ENCODE measurements at places on chromosomes 6 and 20.

DNA sequence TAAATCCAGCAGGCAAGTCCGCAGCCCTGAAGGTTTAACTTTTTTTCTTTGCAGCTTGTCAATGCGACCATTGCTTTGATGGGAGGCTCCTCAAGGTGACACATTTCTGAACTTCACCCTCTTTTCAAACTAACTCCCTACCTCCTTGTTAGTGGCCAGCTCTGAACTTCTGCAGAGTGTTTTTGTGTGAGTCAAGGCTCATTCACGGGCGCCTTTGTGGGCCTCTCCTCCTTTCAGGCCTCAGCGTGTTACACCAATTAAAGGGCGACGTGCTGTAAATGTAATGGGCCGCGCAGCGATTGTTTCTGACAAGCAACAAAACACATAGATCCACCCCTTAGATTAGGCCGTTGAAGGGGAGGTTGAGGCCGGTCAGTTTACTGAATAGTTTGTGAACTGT is 45.5 kb upstream of the NR2E1 start:
- DNase-seq = no peak

- no peak for DNase-seq
These were observed 48.3 kb upstream of the TRAF3IP2 start for GRCh38 chr6:111653979-111654378.

GRCh38 chr6:111411978-111412566 is 70.9 kb downstream of the REV3L start:
- DNase-seq = no peak

DNA sequence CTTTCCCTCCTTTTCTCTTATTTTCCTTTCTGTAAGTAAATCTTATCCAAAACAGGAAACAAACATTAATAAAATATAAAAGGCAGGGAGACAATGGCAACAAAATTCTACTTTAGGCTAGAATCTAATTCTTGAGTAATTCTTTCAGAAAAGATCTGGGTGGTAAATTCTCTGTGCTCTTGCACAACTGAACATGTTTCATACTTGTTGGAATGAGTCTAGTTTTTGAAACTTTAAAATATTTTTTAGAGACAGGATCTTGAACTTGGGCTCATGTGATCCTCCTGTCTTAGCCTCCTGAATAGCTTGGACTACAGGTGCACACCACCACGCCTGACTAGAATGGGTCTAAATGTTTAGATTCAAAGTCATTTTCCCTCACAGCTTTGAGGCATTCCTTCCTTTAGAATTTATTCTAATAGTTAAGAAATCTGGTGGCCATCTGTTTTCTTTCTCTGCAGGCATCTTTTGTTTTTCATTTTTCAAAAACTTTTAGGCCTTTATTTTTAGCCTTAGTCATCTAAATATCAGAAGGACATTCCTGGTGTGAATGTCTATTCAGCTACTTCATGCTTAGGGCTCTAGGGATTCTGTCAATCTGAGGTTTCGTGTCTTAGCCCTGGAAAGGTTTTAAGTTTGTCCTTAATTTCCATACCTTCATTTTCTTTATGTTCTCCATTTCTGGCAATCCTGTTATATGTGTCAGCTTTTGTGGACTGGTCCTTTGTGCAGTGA is 76.5 kb downstream of the CDKAL1 start:
- no peak for DNase-seq

- DNase-seq = no peak
These were observed 46.5 kb downstream of the ALDH8A1 start for GRCh38 chr6:134903448-134903847.

- no peak for DNase-seq
These were observed 36.4 kb downstream of the HLA-DPB1 start for GRCh38 chr6:33112148-33112547.

DNA sequence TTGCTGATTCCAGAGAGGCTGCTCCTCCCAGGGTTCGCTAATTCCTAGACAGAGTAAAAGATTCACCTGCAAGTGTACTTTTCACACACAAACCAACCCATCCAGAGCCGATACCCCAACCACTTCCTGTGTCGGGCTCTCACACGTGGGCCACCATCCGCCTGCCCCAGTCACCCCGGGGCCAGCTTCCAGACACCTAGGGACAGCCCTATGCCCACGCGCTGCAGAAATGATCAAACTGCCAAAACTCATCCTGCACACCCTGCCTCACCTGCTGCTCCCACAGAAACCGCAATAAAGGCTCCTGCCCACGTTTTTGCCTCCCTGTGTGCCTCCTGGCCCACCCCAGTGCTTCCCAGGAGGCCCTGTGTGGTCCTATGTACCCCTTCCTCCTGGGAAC is 59.5 kb downstream of the PSMG4 start:
- DNase-seq = peak; percentile 63

DNA sequence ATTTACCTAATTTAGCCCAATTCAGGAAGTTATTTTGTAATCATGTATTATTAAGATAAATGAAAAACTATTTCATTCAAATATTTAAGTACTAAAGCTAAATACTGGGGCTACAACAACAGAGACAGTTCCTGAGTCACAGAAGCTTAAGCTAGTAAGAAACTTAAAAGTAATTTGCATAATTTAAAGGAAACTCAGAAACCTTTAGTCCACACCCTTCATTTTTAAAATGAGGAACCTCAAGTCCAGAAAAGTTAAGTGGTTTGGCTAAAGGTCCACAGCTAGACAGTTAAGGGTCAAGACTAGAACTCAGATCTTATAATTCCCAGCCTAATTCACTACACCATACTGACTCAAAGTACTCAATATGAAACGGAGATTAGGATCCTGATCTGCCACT is 7.2 kb downstream of the LMBRD1 start:
- no peak for DNase-seq

DNA sequence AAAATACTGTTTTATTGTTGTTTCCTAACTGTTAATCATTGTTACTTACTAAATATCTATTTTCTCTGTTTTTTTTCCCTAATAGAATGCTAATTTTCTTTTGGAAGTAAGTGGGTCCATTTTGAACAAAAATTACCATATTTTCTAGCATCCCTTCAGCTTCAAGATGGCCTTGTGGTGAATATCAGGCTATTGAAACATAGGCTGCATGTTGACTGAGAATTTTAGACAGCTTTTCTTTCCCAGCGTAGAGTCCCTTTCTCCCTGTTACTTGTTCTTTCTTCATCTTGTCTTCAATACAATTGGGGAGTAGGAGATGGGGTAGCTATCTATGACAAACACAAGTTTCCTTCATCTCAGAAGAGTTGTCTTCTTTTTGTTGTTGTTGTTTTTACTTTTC is 397.0 kb downstream of the DOK5 start:
- DNase-seq = no peak

GRCh38 chr6:91276315-91276714 is 689.4 kb upstream of the MAP3K7 start:
- no peak for DNase-seq

DNA sequence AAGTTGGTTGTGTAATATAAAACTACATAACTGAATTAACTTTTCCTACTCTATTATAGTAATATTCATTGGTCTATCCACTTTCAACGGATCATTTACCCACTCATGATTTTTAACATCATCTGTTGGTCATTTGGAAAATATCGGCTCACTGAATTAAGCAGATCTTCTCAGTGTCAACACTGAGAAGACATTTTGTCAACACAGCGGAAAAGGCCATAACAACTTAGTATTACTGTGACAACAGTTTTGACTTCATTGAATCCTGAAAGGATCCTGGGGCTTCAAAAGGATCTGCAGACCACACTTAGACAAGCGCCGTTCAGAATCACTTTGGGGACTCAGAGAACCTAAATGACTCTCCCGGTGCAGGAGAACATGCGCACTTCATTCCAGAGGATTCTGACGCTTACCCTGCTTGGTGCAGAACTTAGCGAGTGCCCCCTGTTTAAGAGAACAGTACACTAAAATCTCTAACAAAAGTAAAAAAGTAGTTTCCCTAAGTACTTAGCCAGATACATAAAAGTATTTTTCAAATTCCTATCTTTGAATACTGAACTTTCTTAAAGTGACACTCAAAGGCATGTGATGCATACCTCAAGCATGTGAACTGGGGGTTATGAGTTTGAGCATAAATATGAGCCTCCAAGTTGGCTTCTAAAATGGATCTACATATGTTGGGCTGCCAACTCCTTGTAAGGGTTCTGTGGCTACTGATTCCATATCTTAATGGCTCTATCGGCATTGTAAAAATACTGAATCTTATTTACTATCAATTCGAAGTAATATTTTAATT is 4.0 kb downstream of the ZBTB2 start:
- no peak for DNase-seq

GRCh38 chr20:42158272-42158671 is 540.1 kb upstream of the CHD6 start:
- DNase-seq = no peak

- DNase-seq = no peak
These were observed 87.6 kb downstream of the KCNQ5 start for GRCh38 chr6:72709431-72709830.

DNA sequence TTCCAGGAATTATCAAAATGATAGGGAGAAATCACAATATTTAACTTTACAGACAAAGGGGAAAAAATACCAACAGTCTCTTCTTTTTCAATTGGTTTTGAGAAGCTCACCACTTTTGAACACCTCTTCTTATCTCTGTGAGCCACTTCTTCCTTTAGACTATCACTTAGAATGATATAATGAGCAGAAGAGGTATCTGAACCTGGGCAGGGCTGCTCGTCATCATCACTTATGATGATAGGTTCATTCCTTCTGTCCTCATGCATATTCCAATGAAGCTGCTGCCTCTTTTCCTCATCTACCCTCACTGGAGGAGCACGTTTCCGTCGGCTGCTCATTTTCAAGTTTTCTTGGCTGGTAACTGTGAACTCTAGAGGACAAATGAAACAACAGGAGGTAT is 9.2 kb downstream of the SHPRH start:
- no peak for DNase-seq

DNA sequence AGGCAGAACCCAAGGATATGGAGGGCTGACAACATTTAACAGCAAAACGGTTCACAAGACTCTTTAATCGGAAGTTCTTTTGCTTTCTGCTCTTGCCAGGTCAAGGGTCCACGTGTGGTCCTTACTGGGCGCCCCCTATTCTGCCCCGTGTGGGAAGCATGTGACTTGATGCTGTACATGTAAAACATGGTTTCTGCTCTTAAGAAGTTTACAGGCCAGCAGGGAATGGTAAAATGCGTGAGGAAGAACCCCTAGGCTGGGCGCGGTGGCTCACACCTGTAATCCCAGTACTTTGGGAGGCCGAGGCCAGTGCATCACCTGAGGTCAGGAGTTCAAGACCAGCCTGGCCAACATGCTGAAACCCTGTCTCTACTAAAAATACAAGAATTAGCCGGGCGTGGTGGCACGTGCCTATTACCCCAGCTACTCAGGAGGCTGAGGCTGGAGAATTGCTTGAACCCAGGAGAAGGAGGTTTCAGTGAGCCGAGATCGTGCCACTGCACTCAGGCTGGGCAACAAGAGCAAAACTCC is 19.3 kb downstream of the ZNF217 start:
- DNase-seq = peak; percentile 24

DNA sequence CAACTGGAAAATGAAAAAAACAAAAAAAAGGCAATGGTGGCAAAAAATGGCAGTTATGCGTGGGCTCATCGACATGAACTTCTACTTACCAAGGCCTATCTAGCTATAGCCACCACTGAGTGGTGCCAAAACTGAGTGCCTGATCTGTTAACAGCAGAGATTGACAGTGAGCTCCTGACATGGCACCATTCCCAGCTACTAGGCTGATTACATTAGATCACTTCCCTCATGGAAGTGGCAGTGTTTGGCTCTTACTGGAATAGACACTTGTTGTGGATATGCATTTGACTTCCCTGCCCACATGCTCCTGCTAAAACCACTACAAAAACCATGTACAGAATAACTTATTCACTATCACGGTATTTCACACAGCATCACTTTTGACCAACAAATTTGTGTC is 216.1 kb upstream of the SGK1 start:
- no peak for DNase-seq

GRCh38 chr20:40274912-40275533 is 414.0 kb downstream of the MAFB start:
- no peak for DNase-seq

DNA sequence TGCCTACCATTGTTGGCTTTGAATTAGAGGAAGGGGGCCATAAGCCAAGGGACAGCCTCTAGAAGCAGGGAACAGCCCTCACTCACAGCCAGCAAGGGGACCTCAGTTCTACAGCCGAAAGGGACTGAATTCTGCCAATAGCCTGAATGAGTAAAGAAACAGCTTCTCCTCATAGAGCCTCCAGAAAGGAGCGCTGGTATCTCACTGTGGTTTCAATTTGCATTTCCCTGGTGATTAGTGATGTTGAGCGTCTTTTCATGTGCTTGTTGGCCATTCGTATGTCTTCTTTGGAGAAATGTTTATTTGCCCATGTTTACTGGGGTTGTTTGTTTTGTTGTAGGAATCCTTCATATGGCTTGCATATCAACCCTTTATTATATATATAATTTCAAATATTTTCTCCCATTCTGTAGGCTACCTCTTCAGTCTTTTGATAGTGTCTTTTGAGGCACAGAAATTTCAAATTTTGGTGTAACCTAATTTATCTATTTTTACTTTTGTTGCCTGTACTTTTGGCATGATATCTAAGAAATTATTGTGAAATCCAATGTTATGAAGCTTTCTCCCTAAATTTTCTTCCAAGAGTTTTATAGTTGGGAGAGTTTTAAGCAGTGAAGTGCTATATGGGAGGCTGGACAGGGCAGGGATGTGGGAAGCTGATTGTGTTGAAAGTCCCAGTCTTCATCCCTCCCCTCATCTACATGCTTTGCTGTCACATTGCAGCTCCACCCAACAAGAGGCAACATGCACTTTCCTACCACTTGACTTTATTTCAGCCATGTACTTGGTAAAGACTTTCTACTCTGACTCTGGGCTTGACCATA is 82.3 kb upstream of the SHLD1 start:
- no peak for DNase-seq

DNA sequence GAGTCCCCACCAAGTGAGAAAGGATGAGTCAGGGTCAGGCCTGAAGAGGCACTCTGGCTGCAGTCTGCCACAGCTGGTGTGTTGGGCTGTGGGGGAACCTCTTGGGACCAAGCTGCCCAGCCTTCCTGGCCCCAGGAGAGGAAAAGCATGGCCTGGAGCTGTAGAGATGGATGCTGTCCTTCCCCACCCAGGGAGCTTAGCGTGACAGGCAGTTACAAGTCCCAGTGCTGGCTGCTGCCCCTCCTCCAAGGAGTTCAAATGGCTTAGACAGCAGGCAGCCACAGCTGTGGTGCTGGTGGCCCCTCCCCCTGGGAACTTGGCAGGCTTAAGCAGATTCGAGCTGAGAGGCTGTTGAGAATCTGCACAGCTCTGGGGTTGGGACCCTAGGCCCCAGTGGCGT is 253.2 kb downstream of the PLCB1 start:
- no peak for DNase-seq

DNA sequence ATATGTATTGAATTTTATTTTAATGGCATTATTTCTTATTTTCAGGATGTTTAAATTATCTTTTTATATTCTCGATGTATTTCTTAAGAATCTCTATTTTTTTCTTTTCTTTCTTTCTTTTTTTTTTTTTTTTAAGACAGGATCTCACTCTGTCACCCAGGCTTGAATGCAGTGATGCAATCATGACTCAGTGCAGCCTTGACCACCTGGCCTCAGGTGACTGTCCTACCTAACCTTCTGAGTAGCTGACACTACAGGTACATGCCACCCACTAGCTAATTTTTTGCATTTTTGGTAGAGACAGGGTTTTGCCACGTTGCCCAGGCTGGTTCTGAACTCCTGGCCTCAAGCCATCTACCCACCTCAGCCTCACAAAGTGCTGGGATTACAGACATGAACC is 143.8 kb upstream of the LAMA2 start:
- DNase-seq = no peak

Measured in activated CD8-positive, alpha-beta memory T cell treated with anti-CD3 and anti-CD28 coated beads for 24 hours (primary cell).